ENCODE measurements at places on chromosomes 12 and 14. TPM values are rescaled to one million over a fixed set of nuclear protein-coding genes. Genes with fewer than 3 reads are reported as not detected.
A peak's percentile ranks its signal among the peaks of the same experiment; 100 is the strongest.

GRCh38 chr12:28367993-28368392 lies 177.7 kb downstream of the CCDC91 start:
- no peaks in the 10 kb centered on the region for H3K4me1 ChIP-seq
- H3K27me3 ChIP-seq, result no peaks in the 10 kb centered on the region
- DNase-seq, result no peak
- H3K4me3 ChIP-seq, result no peak overlapping the region

- H3K4me3 ChIP-seq, result no peak overlapping the region
- no peak overlapping the region for H3K27ac ChIP-seq
- no peaks in the 10 kb centered on the region for H3K4me1 ChIP-seq
- peaks cover 22% of the 10 kb centered on the region for H3K36me3 ChIP-seq
Observed at GRCh38 chr12:89411846-89412245, 59.5 kb upstream of the DUSP6 start.

GRCh38 chr12:106973545-106973944 lies 13.4 kb downstream of the MTERF2 start:
- H3K27me3 ChIP-seq, result no peaks in the 10 kb centered on the region
- no peak overlapping the region for H3K4me3 ChIP-seq
- peaks cover 31% of the 10 kb centered on the region for H3K36me3 ChIP-seq
- no peaks in the 10 kb centered on the region for H3K4me1 ChIP-seq
- H3K27ac ChIP-seq, result no peak overlapping the region
- DNase-seq, result no peak

GRCh38 chr12:26198742-26199141 lies 3.4 kb downstream of the SSPN start:
- H3K4me1 ChIP-seq, result peaks cover 7% of the 10 kb centered on the region
- no peak overlapping the region for H3K27ac ChIP-seq
- no peaks in the 10 kb centered on the region for H3K36me3 ChIP-seq
- H3K4me3 ChIP-seq, result no peak overlapping the region

DNA sequence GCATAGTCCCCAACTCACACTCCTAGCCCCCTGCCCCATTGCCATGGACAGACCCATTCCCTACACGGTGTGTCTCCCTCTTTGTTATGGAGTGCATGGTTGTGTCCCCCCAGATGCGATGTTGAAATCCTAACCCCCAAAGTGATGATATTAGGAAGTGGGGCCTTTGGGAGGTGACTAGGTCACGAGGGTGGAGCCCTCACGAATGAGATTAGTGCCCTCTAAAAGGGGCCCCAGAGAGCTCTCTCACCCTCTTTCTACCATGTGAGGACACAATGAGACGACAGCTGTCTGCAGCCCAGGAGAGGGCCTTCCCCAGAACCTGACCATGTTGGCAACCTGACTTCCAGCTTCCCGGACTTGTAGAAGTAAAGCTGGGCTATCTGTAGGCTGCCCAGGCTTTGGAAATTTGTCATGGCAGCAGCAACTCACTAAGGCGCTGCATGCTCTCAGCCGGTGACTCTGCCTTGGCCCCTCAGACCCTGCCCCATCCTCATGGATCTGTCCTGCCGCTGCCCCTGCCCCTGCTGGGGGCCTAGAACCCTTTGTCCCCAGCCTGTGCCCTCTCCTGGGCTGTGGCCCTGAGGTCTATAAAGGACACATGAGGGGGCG lies 318.1 kb upstream of the RTL1 start:
- H3K36me3 ChIP-seq, result no peaks in the 10 kb centered on the region
- no peaks in the 10 kb centered on the region for H3K27me3 ChIP-seq
- no peak overlapping the region for H3K4me3 ChIP-seq
- peak; percentile 1 for DNase-seq
- H3K27ac ChIP-seq, result no peak overlapping the region

ADSS1 gene
- 1.2 TPM for total RNA-seq

GRCh38 chr14:25485381-25485780 lies 435.4 kb upstream of the STXBP6 start:
- no peak overlapping the region for H3K27ac ChIP-seq
- H3K4me1 ChIP-seq, result no peaks in the 10 kb centered on the region
- DNase-seq, result no peak
- no peaks in the 10 kb centered on the region for H3K36me3 ChIP-seq

DNA sequence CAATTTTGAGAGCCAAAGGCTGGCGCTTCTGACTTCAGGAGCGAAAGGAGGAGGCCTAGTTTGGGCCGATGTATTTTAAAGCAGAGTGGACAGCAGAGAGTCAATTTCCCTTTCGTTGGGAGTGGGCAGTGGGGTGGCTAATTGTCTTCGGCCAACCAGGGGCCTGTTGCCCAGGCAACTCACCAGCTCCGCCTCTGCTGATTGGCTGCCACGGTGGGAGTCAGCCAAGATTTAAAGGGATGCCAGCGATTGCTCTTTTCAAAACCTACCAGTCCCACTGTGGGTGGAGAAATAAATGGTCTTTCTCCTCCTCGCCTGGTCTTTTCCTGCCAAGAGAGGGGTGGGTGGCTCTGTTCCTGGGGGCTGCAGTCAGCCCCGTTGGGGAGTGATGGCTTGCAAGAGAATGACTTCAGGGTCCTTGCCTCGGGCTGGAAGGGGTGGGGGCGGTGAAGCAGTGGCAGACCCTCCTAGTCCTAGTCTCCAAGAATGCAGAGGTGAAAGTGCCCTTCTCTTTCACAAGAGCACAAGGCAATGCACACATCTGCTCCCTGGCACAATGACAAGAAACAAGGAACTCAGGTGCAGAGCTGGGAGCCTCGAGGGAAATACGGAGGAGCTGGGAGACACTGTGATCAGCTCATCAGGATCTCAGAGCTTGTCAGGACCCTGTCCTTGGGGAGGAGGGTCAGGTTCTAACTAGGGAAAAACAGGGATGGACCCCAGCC lies 37.7 kb downstream of the RASAL1 start:
- H3K4me1 ChIP-seq, result peaks cover 2% of the 10 kb centered on the region
- H3K4me3 ChIP-seq, result no peak overlapping the region
- DNase-seq, result no peak
- H3K27ac ChIP-seq, result no peak overlapping the region
- H3K27me3 ChIP-seq, result no peaks in the 10 kb centered on the region

GCH1 gene
- total RNA-seq, result 68.7 TPM

DNA sequence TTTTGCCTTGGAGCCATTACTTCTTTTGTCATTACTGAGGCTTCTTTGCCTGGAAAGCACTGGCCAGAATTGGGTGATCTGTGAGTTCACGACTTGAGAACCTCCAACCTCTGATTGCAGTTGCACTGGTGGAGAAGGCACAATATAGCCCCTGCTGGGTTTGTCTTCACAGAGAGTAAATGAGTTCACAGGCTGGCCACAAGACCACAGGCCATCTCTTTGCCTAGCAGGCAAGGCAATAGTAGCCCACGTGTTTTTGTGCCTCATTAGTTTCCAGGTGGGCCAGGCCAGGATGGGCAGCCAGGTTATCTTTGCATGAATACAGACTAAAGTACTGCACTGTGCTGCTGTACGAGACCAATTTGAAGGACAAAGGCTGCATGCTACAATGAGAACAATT lies 468.8 kb downstream of the NRXN3 start:
- H3K27me3 ChIP-seq, result no peaks in the 10 kb centered on the region
- H3K4me1 ChIP-seq, result no peaks in the 10 kb centered on the region
- H3K4me3 ChIP-seq, result no peak overlapping the region
- no peak overlapping the region for H3K27ac ChIP-seq
- no peaks in the 10 kb centered on the region for H3K36me3 ChIP-seq

AHNAK2 gene
- not detected for total RNA-seq

GRCh38 chr12:75135026-75135425 lies 74.6 kb downstream of the KCNC2 start:
- no peak overlapping the region for H3K4me3 ChIP-seq
- no peaks in the 10 kb centered on the region for H3K36me3 ChIP-seq
- no peak for DNase-seq
- no peak overlapping the region for H3K27ac ChIP-seq
- H3K4me1 ChIP-seq, result no peaks in the 10 kb centered on the region

- H3K36me3 ChIP-seq, result no peaks in the 10 kb centered on the region
- H3K4me1 ChIP-seq, result peaks cover 4% of the 10 kb centered on the region
- DNase-seq, result no peak
- H3K27ac ChIP-seq, result no peak overlapping the region
- H3K4me3 ChIP-seq, result no peak overlapping the region
Observed at GRCh38 chr12:6312529-6313325, 2.2 kb downstream of the PLEKHG6 start.

RNASE3 gene
- total RNA-seq, result not detected

GRCh38 chr14:35292770-35293561 lies 784 bp downstream of the PSMA6 start:
- no peaks in the 10 kb centered on the region for H3K27me3 ChIP-seq
- H3K36me3 ChIP-seq, result peaks cover 26% of the 10 kb centered on the region
- DNase-seq, result no peak
- H3K27ac ChIP-seq, result peak overlapping the region; percentile 92
- peaks cover 41% of the 10 kb centered on the region for H3K4me1 ChIP-seq

NXPH4 gene
- total RNA-seq, result 1.1 TPM

- peaks cover 4% of the 10 kb centered on the region for H3K4me1 ChIP-seq
- H3K4me3 ChIP-seq, result no peak overlapping the region
- DNase-seq, result peak; percentile 78
- no peaks in the 10 kb centered on the region for H3K27me3 ChIP-seq
- no peak overlapping the region for H3K27ac ChIP-seq
- H3K36me3 ChIP-seq, result no peaks in the 10 kb centered on the region
Observed at GRCh38 chr14:104094709-104095425, 9.4 kb downstream of the ASPG start.

DNA sequence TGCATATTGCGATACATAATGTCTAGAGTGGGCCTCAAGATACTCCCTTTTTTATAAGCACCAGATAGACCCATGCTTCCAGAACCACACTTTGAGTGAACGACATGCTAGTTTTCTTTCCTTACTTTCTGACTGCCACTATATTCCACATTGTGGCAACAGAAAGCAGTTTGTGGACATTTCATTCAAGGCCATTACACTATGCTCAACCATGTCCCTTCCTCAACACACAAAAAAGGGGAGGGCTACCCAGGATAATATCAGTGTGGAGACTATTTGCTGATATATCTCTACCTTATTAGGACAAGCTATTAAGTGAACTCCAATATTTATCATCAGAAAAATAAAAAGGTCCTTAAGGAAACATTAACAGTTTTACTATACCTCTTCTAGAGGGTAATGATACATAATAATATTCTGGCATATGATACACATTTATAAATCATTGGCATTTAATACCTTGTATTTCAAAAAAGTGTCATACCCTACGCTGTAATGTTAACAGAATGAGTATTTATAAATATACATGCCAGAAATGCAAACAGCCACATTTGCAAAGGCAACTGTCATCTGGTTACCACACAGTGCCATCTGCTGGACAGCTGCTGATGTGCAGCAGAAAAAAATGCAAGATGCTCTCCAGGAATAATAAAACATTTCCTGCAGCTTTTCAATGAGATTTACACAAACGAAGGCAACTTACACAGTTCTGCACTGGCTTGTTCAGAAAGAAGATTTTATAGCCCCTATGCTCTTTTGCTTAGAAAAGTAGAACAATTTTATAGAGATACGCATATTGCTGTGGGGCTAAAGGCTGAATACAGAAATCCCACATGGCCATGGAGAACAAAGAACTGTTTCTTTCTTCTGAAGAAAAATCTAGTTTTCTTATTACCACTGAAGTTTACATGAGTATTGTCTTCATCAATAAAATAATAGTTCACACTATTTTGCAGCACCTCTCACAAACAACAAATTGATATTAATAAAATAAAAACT lies 182.2 kb upstream of the GRIP1 start:
- no peaks in the 10 kb centered on the region for H3K4me1 ChIP-seq
- H3K27ac ChIP-seq, result no peak overlapping the region
- no peak overlapping the region for H3K4me3 ChIP-seq
- DNase-seq, result peak; percentile 69
- H3K36me3 ChIP-seq, result no peaks in the 10 kb centered on the region

SHMT2 gene
- 244 TPM for total RNA-seq

DNA sequence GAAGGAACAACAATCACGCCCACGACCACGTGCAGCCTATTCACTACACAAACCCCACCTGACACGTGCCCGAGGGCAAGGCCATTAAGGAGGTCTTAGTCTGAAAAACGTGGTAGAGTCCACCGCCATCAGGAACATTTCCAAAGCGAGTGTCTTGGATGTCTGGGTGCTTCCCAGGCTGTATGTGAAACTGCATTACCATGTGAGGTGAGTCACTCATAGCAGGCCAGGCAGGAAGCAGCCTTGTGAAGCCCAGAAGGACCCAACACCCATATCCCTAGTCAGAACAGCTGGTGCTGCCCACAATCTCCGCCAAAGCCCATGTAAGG lies 3.3 kb upstream of the KRT79 start:
- peaks cover 19% of the 10 kb centered on the region for H3K4me1 ChIP-seq
- no peak overlapping the region for H3K27ac ChIP-seq
- no peaks in the 10 kb centered on the region for H3K36me3 ChIP-seq

GRCh38 chr14:28613532-28613931 lies 153.1 kb upstream of the FOXG1 start:
- DNase-seq, result no peak
- H3K36me3 ChIP-seq, result no peaks in the 10 kb centered on the region
- H3K4me3 ChIP-seq, result no peak overlapping the region
- no peak overlapping the region for H3K27ac ChIP-seq
- no peaks in the 10 kb centered on the region for H3K27me3 ChIP-seq

SPRYD3 gene
- 31.2 TPM for total RNA-seq

GRCh38 chr12:122235741-122236140 lies 9.9 kb upstream of the DIABLO start:
- peaks cover 47% of the 10 kb centered on the region for H3K36me3 ChIP-seq
- no peak for DNase-seq
- H3K27me3 ChIP-seq, result no peaks in the 10 kb centered on the region
- H3K4me1 ChIP-seq, result peaks cover 2% of the 10 kb centered on the region

DNA sequence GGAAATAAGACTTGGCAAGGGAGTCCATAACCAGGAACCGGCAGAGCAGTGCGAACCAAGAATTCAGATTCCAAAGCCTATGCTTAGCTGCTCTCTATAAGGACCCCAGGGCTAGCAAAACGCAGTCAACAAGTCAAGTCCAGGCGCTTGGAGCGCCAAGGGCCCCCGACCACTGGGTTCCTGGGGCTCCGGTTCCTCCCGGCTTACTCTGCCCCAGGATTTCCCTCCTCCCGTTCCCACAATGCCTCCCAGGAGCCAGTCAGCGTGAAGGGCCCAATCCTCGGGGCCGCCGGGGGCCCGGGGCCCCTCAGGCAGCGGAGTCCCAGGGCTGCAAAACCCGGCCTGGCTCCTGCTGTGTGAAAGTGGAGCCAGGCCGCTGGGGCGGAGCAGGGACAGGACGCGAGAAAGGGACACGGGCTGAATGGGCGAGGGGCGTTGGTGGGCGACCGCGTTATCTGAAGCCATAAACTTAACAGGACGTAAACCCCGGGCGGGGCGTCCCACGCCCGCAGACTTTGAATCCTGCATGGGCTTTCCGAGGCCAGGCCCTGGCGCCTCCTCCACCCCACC lies 1.5 kb downstream of the KRT8 start:
- peaks cover 3% of the 10 kb centered on the region for H3K4me1 ChIP-seq
- H3K27ac ChIP-seq, result no peak overlapping the region
- H3K36me3 ChIP-seq, result no peaks in the 10 kb centered on the region
- peaks cover 7% of the 10 kb centered on the region for H3K27me3 ChIP-seq

NKX2-1 gene
- not detected for total RNA-seq

GRCh38 chr14:90661866-90662265 lies 154.4 kb downstream of the TTC7B start:
- no peak for DNase-seq
- no peaks in the 10 kb centered on the region for H3K36me3 ChIP-seq
- peaks cover under 1% of the 10 kb centered on the region for H3K27me3 ChIP-seq
- H3K27ac ChIP-seq, result no peak overlapping the region

- H3K27me3 ChIP-seq, result peaks cover 4% of the 10 kb centered on the region
- peak; percentile 39 for DNase-seq
- peaks cover 39% of the 10 kb centered on the region for H3K36me3 ChIP-seq
- peaks cover 53% of the 10 kb centered on the region for H3K4me1 ChIP-seq
- peak overlapping the region; percentile 98 for H3K27ac ChIP-seq
- H3K4me3 ChIP-seq, result peak overlapping the region; percentile 99
Observed at GRCh38 chr12:56103066-56103711, 1.2 kb upstream of the PA2G4 start.

GRCh38 chr12:123035841-123036240 lies 55.4 kb downstream of the ARL6IP4 start:
- H3K27me3 ChIP-seq, result no peaks in the 10 kb centered on the region
- H3K4me1 ChIP-seq, result peaks cover 11% of the 10 kb centered on the region
- H3K36me3 ChIP-seq, result no peaks in the 10 kb centered on the region
- H3K27ac ChIP-seq, result no peak overlapping the region

CCDC197 gene
- 0.45 TPM for total RNA-seq

Measured in activated CD4-positive, alpha-beta memory T cell treated with anti-CD3 and anti-CD28 coated beads, Interleukin-2, amount 10 ng/mL, durations not matched to agents 7 days and 5 days (primary cell).